T-helper 2 cell treated with Interferon-gamma antibody and Interleukin-4, amounts not matched to agents 5 μg/mL and 100 μg/mL, for 36 hours (primary cell): ENCODE measurements at places on chromosomes 2 and 18.

GRCh38 chr2:119753930-119754321, 5.8 kb upstream of the PTPN4 start:
- no peak overlapping the region for H3K4me3 ChIP-seq
- no peak overlapping the region for H3K27ac ChIP-seq
- peaks cover 15% of the 10 kb centered on the region for H3K4me1 ChIP-seq
- no peak for DNase-seq
- peaks cover 16% of the 10 kb centered on the region for H3K27me3 ChIP-seq

DNA sequence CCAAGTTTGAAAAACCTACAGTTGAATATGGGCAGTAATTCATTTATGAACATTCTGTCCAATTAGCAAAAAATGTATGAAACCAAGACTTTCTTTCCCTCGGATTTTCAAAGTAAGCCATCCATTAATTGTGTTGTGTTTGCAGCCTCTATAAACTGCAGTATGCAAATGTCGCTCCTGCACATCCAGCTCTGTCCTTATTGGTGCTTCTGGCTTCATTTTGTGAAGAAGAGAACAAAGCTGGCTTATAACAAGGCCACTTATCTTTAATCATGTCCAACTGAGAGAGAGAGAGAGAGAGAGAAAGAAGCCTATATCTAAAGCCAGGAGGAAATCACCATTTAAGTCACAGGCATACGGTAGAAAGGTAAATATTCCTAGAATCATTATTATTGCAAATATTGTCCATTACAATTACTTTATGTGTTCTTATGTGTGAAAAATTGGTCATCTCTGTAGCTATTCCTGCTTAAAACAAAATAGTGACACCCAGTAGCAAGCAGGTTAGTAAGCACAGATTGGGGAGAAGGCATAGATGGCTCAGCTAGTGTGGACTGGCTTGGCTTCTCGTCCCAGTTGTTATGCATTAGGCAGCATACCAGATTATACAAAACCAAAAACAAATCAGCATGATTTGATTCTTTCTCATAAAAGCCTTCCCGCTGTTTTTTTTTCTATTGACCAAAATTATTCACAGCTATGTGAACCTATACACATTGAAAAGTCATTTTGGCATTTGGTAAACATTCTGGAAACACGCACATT, 726.4 kb upstream of the SOX11 start:
- H3K4me3 ChIP-seq = no peak overlapping the region
- DNase-seq = no peak
- H3K4me1 ChIP-seq = no peaks in the 10 kb centered on the region
- H3K27me3 ChIP-seq = no peaks in the 10 kb centered on the region
- no peak overlapping the region for H3K27ac ChIP-seq

- no peaks in the 10 kb centered on the region for H3K27me3 ChIP-seq
- no peak overlapping the region for H3K27ac ChIP-seq
- H3K4me1 ChIP-seq = no peaks in the 10 kb centered on the region
Measured at GRCh38 chr2:123451542-123451941, 573.5 kb upstream of the CNTNAP5 start.

DNA sequence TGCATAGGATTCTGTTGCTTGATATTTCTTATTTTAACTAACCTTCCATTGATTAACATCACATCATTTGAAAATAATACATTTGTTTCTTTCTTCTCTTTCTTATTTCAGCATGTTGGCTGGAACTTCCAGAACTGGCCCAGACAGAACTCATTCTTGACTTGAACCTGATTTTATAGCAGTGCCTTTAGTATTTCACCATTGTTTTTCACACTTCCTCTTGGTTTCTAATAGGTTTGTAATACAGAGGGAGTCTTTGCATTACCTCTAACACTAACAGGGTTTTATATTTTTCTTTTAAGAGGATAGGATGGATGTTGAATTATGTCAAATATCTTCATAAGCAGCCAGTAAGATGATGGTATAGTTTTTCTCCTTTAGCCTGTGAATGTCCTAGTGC, 39.2 kb downstream of the SEMA4F start:
- no peak overlapping the region for H3K4me3 ChIP-seq
- no peak overlapping the region for H3K27ac ChIP-seq
- peaks cover 14% of the 10 kb centered on the region for H3K27me3 ChIP-seq
- no peak for DNase-seq
- no peaks in the 10 kb centered on the region for H3K36me3 ChIP-seq

DNA sequence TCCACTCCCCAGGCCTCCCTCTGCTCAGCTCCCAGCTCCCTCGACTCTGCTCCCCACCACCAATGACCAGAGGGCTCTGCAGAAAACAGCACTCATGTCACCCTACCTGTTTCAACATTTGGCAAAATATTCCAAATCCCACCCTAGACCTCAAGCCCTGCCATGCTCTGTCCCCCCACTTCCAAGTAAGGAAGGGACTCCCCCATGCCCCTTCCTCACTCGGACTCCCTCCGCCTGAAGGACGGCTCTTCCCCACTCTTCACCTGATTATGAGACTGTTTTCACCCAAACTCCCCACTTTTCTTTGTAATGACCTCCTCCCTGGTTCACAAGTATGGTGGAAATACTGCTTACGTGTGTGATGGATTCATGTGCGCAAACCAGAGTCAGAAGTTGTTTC, 208.4 kb downstream of the MGAT5 start:
- no peak for DNase-seq
- H3K36me3 ChIP-seq = no peaks in the 10 kb centered on the region
- no peaks in the 10 kb centered on the region for H3K27me3 ChIP-seq

DNA sequence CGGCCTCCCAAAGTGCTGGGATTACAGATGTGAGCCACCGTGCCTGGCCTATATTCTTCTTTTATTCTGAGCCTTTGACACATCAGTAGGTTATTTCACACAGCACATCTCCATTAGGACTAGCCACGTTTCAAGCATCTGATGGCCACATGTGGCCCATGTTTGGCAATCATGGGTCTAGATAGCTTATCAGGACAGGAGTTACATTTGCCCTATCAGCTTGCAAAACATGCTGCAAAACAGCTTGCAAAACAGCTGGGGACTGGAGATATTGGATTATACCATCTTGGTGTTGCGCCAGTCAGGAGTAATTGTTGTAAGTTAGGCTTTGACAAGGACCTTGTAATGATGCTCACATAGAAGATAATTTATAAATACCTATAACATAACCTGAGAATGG, 94.9 kb downstream of the GBX2 start:
- H3K36me3 ChIP-seq = no peaks in the 10 kb centered on the region
- H3K4me3 ChIP-seq = no peak overlapping the region
- DNase-seq = no peak
- H3K4me1 ChIP-seq = no peaks in the 10 kb centered on the region

GRCh38 chr2:142938240-142938639, 60.8 kb downstream of the KYNU start:
- no peak overlapping the region for H3K27ac ChIP-seq
- no peaks in the 10 kb centered on the region for H3K36me3 ChIP-seq
- peaks cover 8% of the 10 kb centered on the region for H3K27me3 ChIP-seq
- no peak for DNase-seq

DNA sequence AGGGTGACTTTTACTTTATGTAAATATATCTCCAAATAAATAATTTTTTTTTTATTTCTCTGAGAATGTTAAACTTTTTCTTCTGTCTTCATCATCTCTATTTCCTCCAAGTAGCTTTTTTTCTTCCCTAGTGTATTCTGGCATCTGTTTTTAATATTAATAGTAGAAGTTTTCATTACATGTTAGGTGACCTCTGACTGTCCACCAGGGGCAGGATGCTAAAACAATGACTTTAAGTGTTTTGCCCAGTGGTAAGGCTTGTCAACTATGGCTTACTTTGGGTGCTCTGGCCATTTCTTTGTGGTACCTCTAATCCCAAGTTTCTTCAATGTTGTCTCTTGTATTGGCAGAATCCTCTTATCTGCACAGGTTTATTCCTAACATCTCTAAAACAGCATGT, 127.1 kb downstream of the SRBD1 start:
- no peaks in the 10 kb centered on the region for H3K27me3 ChIP-seq
- no peak overlapping the region for H3K27ac ChIP-seq

GRCh38 chr2:57343391-57344006, 703.1 kb upstream of the VRK2 start:
- no peaks in the 10 kb centered on the region for H3K36me3 ChIP-seq
- no peak overlapping the region for H3K27ac ChIP-seq
- no peaks in the 10 kb centered on the region for H3K27me3 ChIP-seq
- H3K4me3 ChIP-seq = no peak overlapping the region
- DNase-seq = no peak

DNA sequence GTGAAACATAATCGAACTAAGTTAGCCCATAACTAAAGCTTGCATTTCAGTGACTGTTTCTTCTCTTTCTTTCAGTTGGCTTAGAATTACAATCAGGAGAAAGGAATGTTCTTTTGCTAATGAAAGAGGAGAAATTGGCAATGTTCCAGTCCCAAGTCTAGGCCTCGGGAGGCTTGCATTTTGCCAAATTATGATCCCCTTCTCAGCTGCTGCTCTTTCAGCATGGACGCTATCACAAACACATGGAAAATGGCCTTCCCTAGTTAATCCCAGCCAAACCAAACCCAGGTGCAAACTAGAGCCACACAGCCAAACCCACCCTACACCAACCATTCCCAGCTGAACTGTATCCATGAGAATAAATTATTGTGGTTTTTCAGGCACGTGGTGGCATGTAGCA, 605.2 kb upstream of the LRRTM4 start:
- no peak for DNase-seq
- no peak overlapping the region for H3K4me3 ChIP-seq
- H3K27ac ChIP-seq = no peak overlapping the region
- H3K27me3 ChIP-seq = no peaks in the 10 kb centered on the region

DNA sequence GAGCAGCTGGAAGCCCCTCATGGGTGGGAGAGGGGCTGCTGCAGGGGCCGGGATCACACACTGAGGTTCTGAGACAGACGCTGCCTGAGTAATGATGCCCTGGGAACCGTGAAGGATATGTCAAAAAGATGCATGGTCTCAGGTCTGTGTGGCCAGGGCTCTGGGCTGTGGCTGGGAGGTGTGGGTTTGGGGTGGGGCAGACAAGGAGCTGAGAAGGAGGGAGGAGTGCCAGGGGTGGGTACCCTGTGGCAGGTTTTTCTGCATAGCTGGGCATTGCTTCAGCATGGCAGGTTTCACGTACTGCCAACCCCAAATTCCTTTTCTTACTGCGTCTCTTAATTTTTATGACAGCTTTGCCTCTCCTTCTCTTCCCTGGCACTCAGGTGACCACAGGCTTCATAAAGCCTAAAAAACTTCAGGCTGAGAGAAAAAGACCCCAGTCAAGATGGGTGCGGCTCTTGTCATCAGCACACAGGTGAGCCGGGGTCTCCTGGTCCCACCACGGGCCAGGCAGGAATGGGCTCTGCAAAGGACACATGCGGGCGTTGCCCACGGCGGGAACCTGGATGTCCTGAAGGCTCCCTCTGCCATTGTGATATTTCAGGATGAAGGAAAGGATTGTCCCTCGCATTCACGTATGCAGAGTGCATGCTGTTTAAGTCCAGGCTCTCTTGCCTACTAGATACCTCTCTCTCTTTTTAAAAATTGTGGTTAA, 18.0 kb downstream of the MALL start:
- no peak overlapping the region for H3K4me3 ChIP-seq
- no peak for DNase-seq
- H3K36me3 ChIP-seq = no peaks in the 10 kb centered on the region
- H3K27me3 ChIP-seq = peaks cover 8% of the 10 kb centered on the region
- H3K4me1 ChIP-seq = peaks cover 12% of the 10 kb centered on the region

DNA sequence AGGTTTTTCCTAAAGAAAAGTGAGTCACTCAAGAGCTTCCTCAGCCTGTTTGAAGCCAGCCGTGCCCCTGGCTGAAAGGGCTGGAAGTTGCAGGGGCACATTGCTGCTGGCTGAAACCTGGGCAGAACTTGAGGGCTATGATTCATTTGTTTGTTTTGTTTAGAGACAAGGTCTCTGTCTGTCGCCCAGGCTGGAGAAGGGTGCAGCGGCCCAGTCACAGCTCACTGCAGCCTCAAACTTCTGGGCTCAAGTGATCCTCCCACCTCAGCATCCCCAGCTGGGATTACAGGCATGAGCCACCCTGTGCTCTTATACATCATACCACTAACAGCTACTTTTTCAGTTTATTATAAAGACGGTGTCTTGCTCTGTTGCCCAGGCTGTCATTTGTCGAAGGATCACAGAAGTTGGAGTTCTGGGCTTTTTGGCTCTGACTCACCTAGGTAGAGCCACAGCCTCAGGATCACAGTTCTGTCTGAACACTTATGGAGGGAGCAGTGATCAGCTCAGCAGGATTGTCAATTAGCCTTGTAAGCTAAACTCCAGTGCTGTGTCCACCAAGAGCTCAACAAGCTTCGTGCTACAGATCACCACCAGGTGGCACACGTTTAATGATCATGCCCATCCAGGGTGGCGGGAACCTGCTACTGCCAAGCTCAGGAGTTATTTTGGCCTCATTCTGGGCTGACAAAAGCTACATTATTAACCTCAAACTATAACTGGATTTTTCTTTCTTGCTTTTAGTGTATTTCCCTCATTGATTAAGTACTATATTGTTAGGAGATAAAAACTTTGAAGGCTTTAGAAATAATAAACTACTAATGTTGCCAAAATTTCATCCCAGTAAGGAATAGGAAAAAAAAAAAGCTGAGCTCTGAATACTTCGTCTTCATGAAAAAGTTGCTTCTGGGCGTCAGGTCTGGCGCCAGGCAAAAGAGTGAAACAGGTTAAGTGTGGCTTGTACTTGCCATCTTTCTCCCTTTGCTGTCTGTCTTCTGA, 57.9 kb downstream of the ARHGEF33 start:
- no peaks in the 10 kb centered on the region for H3K4me1 ChIP-seq
- H3K27ac ChIP-seq = no peak overlapping the region
- peaks cover 12% of the 10 kb centered on the region for H3K27me3 ChIP-seq
- no peak overlapping the region for H3K4me3 ChIP-seq
- DNase-seq = peak; percentile 54

GRCh38 chr18:65567372-65567771, 183.4 kb upstream of the CDH7 start:
- no peak for DNase-seq
- H3K27me3 ChIP-seq = no peaks in the 10 kb centered on the region
- H3K4me1 ChIP-seq = no peaks in the 10 kb centered on the region
- H3K4me3 ChIP-seq = no peak overlapping the region
- H3K27ac ChIP-seq = no peak overlapping the region

DNA sequence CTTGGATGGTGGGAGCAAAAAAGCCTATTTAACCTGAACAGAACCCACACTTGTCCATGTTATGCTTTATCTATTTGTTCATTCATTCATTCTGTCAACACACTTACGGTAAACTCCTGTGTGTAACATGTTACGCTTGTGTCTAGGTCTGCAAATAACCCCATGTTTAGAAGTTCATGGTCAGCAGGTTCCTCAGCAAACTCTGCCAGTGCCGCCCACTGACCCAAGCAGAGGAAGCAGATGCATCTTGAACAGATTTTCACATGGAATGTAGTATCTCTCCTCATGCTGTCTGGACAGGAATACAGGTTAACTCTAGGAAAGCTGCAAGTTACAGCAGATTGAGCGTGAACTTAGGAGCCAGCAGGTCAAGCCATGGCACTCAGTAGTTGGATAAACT, 213.7 kb upstream of the COPS8 start:
- H3K4me3 ChIP-seq = no peak overlapping the region
- no peak for DNase-seq
- H3K36me3 ChIP-seq = no peaks in the 10 kb centered on the region
- H3K27ac ChIP-seq = no peak overlapping the region

- H3K36me3 ChIP-seq = peaks cover 12% of the 10 kb centered on the region
- peak overlapping the region; percentile 67 for H3K4me3 ChIP-seq
- H3K27ac ChIP-seq = peak overlapping the region; percentile 92
- peaks cover 60% of the 10 kb centered on the region for H3K4me1 ChIP-seq
- peaks cover 3% of the 10 kb centered on the region for H3K27me3 ChIP-seq
Measured at GRCh38 chr2:147500819-147501395, 343.9 kb upstream of the ACVR2A start.

- H3K27me3 ChIP-seq = no peaks in the 10 kb centered on the region
- peaks cover 93% of the 10 kb centered on the region for H3K4me1 ChIP-seq
- peak overlapping the region; percentile 76 for H3K4me3 ChIP-seq
Measured at GRCh38 chr18:77065221-77065981, 67.2 kb downstream of the MBP start.
